Mesenchymal stem cell (in vitro differentiated cells and primary cell): ENCODE measurements at places on chromosomes 5 and 9.
A peak's percentile ranks its signal among the peaks of the same experiment; 100 is the strongest.

DNA sequence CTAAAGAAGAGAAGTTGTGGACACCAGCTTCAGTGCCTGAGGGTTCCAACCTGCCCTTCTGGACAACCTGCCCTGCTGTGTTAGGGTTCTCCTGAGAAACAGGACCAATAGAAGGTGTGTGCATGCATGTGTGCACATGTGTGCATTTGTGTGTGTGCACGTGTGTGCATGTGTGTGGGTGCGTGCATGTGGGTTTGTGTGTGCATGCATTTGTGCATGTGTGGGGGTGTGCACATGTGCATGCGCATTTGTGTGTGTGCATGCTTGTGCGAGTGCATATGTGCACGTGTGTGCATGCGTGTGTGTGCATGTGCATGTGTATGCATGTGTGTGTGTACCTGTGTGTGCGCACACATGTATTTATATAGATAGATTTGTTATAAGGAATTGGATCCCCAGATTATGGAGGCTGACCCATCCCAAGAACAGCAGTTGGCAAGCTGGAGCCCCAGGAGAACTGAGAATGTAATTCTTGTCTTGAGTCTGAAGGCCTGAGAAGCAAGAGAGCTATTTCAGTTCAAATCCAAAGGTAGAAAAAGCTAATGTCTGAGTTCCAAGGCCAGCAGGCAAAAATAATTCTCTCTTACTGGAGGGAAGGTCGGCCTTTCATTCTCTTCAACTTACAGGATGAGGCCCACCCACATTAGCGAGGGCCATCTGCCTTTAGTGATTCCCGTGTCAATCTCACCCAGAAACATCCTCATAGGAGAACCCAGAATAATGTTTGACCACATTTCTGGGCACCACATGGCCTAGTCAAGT, 62.9 kb upstream of the SYNPO start:
- no peak for DNase-seq

GRCh38 chr9:70130266-70130665, 86.6 kb downstream of the MAMDC2 start:
- no peak for DNase-seq

DNA sequence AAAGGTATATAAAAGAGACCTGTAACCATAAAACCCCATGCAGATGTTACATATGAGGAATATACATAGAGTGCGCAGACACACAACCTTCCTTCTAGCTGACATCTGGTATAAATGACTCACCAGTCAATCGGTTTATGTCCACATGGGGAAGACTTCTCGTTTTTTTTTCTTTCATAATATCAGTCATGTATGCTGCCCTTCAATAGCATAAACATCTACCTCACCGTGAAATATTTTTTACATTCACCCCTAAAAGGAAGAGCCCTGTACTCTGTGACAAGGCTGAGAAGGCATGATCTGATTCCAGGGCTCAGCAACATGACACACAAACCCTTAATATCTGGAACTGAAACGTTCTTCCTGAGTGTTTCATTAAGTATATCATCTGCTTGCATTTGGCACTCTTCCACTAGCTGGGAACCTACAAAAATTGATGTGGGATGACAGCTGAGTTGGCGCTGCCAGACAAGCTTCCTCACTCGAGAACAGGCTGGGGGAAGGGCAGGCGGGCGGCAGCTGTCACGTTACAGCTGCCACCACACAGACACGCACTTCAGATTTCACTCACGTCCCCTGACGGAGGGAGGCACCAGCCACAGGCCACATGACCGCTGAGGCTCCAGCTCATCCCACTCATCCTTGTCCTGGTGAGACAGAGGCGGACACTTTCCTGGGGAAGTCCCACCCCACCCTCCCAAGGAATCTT, 74.2 kb downstream of the SHB start:
- peak; percentile 89 for DNase-seq

DNA sequence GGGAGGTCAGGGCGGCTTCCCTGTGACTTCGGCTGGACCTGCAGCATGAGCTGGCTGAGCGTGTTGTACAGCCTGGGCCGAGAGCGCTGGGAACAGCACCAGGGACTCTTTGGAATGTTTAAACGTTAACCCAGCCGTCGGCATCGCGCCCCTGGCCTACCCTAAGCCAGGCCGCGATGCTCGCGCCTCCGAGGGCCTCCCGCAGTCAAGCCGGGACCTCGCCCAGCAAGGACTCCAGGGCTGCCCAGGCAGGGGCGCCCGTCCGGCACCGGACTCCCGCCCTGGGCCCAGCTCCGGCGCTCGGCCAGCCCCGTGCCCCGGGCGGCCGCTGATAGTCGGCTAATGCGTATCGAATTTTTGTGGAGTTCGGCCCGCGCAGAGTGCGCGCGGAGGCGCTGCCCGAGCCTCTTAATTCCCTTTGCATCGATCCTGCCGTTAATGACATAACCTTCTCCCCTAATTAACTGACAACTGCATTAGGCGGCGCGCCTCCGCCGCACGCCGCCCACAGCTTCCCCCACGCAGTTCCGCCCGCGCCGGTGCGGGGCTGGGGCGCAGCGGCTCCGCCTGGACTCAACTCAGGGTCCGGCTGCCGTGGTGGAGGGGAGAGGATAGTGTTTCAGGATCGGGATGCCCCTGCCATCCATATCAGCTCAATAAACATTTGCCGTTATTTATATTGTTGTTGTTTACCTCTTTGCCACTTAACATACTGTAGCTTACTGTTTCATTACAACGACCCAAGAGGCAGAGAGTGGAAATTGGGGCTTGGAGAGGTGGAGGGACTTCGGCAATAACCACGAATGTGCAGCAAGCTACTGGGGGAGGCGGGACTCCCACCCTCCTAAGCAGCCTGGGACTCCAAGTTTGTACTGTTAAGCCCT, 28.8 kb upstream of the CDC23 start:
- DNase-seq = peak; percentile 12

DNA sequence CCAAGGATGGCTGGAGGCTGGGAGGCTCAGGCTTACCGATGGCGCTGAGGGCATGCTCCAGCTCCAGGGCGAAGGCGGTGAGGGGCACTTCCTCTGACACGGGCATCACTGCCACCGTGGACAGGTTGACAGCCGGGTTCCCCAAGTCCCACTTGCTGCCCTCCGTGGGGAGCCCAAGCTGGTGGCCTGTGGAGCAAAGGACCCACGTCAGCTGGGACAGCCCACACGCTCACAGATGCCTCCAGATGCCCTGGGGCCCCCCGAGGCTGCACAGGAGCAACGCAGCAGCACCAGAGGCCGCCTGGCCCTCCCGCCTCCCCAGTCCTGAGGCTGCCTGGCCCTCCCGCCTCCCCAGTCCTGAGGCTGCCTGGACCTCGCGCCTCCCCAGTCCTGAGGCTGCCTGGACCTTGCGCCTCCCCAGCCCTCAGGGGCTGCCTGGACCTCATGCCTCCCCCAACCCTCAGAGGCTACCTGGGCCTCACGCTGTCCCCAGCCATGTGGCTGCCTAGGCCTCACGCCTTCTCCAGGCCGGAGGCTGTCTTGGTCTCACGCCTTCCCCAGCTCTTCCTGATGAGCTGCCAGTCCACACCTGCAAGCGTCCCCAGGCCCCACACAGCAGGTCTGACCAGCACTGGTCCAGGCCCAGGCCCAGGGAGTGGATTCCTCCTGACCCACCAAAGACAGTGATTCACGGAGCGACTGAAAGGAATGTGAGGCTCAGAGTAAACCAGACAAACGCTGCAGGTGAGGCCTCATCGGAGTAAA, 25.6 kb upstream of the NSMF start:
- DNase-seq = no peak

DNA sequence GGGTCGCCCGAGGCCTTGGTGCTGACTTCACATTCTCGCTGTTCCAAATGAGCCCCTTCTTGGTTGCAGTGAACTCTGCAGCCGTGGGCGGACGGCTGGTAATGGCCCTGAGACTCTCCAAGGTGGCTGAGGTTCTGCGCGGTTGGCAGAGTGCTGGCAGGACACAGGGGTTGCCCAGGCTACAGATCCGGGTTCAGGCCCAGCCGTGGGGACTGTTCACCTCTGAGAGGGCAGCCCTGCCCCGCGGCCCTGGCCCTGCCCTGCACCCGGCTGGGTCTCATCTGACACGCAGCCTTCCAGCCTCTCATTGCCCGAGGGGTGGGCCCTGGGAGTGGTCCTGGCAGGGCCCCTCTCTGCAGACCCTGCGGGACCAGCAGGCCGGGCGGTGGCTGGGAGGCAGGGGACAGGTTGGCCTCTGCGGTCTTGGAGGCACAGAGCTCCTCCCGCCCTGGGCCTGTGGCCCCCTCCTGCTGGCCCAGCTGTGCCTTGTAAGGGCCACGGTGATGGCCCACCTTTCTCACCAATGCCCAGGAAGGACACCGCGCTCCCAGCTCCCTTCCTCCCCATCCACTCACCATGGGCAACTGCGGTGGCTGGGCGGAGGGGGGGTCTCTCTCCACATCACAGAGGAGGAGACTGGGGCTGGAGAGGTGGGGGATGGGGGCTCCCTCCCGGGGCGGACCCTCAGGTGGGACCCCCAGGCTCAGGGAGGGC, 51.6 kb downstream of the AHRR start:
- DNase-seq = peak; percentile 63

GRCh38 chr9:114606068-114606467, 5.0 kb upstream of the TMEM268 start:
- no peak for DNase-seq

GRCh38 chr9:37523916-37524315, 38.2 kb downstream of the POLR1E start:
- no peak for DNase-seq

DNA sequence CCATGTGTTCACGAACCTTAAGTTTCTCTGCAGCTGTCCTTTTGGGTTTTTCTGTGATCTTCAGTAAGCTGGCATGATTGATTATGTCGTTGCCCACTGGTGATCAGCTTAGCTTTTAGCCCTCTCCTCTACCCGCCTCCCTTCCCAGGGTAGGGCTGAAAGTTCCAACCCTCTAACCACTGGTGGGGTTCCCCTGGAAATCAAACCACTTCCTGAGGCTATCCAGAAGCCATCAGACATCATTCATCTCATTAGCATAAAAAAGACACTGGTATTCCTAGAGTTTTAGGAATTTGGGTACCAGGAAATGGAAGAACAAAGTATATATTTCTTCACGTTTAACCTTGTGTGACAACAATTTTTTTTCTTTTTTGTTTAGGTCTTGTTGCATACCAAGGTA, 29.8 kb downstream of the SPIN1 start:
- peak; percentile 21 for DNase-seq

GRCh38 chr9:133331221-133331620, 4.8 kb downstream of the SURF6 start:
- no peak for DNase-seq

- DNase-seq = no peak
Observed at GRCh38 chr5:126919566-126919965, 110.8 kb downstream of the MARCHF3 start.

DNA sequence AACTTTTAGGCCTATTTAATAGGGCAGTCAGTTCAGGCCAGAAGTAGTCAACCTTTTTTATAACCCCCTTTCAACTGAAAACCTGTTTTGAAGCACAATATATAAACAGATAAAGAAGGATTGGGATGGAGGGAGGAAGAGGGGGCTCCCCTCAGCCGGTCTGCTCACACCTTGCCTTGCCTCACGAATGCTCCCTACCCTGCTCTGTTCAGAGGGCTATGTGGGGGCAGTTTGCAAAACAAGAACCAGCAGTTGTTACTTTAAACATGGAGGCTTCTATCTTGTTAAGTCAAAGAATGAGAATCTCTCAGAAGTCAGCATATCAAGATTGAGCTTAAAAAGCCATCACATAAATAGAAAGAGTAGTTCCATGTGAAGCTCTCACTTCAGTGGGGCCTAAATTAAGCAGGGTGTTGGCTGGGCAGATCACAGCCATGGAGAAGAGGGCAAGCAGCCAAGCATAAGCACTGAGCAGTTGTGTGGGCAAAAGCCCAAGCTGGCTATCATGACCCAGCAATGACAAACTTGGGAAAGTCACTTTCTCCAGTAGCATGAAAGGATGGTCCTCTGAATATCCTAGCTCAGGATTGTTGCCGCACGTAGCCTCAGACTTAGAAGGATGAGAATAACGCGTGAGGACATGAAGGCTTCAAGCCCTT, 70.6 kb downstream of the ALDH1A1 start:
- DNase-seq = no peak

DNA sequence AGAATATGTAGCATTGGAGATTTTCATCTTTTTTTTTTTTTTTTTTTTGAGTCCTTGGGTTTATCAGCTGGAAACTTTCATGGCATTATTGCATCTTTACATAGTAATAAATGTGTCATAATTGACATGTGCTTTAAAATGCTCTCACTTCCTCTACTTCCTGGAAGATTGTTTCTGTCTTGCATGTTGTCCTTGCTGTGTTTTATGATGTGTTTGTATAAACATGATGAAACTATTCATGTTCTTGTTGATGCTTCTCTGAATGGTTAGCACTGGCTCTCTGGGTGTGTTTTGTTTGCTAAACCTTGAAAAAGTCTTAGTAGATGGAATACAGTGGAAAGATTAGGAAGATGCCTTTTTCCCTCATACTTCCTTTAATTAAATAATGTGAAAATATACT, 87.9 kb downstream of the IQGAP2 start:
- no peak for DNase-seq

DNA sequence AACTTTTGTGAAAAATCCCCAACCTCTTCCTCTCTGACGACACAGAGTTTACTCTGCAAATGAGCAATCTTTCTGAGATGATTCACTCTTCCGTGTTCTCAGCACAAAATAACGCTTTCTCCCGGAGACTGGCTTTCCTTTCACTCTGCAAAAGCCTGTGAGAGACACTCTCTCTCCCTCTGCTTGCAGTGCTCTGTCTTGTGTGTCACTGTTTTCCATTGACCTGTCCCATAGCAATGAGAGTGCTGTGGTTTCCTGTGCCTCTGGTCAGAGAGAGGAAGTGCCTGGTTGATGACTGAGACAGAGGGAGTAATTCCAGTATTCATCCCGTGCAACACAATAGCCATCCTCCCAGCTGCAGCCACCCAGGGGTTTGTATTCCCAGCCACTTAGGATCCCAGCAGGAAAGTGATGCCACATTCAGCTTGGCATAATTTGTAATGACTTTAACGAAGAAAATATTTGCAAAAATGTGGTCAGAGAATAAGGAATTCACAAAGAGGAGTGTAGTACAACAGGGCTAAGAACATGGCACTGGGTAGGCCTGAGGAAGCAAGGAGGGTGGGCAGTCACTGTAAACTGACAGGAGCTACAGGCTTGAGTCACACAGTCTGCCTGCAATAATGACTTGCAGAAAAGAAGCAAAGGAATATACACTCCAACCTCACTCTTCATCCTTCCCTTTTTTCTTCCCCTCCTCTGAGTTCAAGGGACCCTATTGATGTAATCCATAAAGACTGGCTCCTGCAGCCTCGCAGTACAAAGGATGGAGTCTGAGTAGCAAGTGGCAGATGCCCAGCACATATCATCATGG, 463.5 kb upstream of the RGMB start:
- peak; percentile 100 for DNase-seq

GRCh38 chr9:6428940-6429889, 16.2 kb downstream of the UHRF2 start:
- DNase-seq = peak; percentile 66

- DNase-seq = no peak
Observed at GRCh38 chr5:71727978-71728377, 8.9 kb downstream of the CARTPT start.

GRCh38 chr5:17330386-17330785, 113.0 kb downstream of the BASP1 start:
- DNase-seq = no peak
